Tibial nerve (tissue), 4 donors: ENCODE measurements at places on chromosomes 2 and 18.

GRCh38 chr2:214624166-214624760, 185.2 kb downstream of the BARD1 start:
- no peaks in the 10 kb centered on the region for H3K27me3 ChIP-seq
- no peaks in the 10 kb centered on the region for H3K4me1 ChIP-seq
- H3K36me3 ChIP-seq, result no peaks in the 10 kb centered on the region
- H3K4me3 ChIP-seq, result no peak overlapping the region
- no peak overlapping the region for H3K27ac ChIP-seq

GRCh38 chr18:3279201-3280185, 17.6 kb downstream of the MYL12B start:
- H3K27me3 ChIP-seq, result no peaks in the 10 kb centered on the region
- H3K27ac ChIP-seq, result no peak overlapping the region
- DNase-seq, result no peak
- no peaks in the 10 kb centered on the region for H3K36me3 ChIP-seq

- H3K27me3 ChIP-seq, result no peaks in the 10 kb centered on the region
- no peak overlapping the region for H3K27ac ChIP-seq
- H3K4me3 ChIP-seq, result no peak overlapping the region
- peaks cover 9% of the 10 kb centered on the region for H3K4me1 ChIP-seq
- H3K36me3 ChIP-seq, result peaks cover 11% of the 10 kb centered on the region
These were observed 16.7 kb downstream of the ZCCHC2 start for GRCh38 chr18:62539284-62540165.

DNA sequence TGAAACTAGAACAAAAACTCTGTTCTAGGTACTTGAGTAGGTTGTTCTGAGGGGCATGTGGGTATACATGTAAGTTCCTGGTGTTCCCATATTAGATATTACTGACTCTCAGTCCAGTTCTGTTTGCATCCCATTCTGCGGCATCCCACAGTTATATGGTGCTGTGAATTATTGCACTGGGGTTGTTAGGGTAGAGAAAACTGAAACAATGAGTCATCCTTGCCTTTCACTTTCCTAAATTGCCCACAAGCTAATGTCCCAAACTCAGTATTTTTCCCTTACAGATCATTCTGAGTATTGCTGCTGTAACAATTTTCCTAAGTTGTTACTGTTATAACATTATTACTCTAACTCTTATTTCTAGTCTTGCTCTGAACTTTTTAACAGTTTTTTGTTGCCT, 3.0 kb downstream of the WDR75 start:
- no peaks in the 10 kb centered on the region for H3K36me3 ChIP-seq
- no peak overlapping the region for H3K27ac ChIP-seq
- no peak for DNase-seq
- no peaks in the 10 kb centered on the region for H3K27me3 ChIP-seq
- peaks cover 14% of the 10 kb centered on the region for H3K4me1 ChIP-seq
- no peak overlapping the region for H3K4me3 ChIP-seq

GRCh38 chr2:38829971-38830370, 45.8 kb downstream of the DHX57 start:
- no peak for DNase-seq
- H3K4me3 ChIP-seq, result no peak overlapping the region
- H3K36me3 ChIP-seq, result no peaks in the 10 kb centered on the region

DNA sequence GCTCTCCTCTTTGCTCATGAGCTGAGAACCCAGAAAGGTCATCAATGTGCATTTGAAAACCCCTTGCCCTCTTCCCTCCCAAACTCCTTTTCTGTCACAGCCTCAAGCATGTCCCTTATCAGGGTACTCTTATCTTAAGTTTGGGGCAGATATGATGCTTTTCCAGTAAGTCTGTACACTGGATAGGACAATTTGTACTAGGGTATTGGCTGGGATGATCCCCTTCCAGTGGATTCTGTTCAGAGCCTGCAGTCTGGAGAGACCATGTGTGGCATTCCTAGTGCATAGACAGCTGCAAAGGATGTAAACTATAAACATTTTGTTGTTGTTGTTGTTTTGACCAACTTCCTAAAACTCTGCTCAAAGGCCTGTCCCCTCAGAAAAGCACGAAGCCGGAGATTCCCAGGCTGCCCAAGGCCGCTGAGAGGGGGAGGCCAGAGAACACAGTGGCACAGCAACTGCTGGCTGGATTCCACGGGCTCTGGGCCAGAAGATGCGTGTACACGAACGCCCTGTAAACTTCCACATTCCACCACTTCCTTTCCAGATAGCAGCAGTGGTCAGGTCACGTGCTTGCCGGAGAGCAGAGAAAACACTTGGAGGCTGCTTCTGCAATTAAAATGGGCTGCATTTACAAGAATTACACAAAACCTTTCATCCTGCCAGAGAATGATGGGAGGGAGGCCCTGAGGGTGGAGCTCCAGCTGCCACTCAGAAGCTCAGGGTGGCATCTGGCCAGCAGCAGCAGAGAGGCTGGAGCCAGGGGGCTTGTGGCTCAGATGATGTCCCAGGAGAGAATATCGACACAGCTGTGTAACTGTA, 42.1 kb downstream of the BMP10 start:
- H3K27me3 ChIP-seq, result no peaks in the 10 kb centered on the region
- no peak overlapping the region for H3K4me3 ChIP-seq
- H3K27ac ChIP-seq, result no peak overlapping the region
- peaks cover 36% of the 10 kb centered on the region for H3K4me1 ChIP-seq

GRCh38 chr2:124092651-124093050, 67.6 kb downstream of the CNTNAP5 start:
- DNase-seq, result no peak
- no peak overlapping the region for H3K4me3 ChIP-seq
- H3K4me1 ChIP-seq, result no peaks in the 10 kb centered on the region
- no peaks in the 10 kb centered on the region for H3K36me3 ChIP-seq
- no peak overlapping the region for H3K27ac ChIP-seq
- H3K27me3 ChIP-seq, result no peaks in the 10 kb centered on the region

- no peak overlapping the region for H3K4me3 ChIP-seq
- no peaks in the 10 kb centered on the region for H3K4me1 ChIP-seq
- no peaks in the 10 kb centered on the region for H3K27me3 ChIP-seq
- no peak overlapping the region for H3K27ac ChIP-seq
- no peak for DNase-seq
These were observed 39.7 kb upstream of the MAP4K4 start for GRCh38 chr2:101657787-101658186.

DNA sequence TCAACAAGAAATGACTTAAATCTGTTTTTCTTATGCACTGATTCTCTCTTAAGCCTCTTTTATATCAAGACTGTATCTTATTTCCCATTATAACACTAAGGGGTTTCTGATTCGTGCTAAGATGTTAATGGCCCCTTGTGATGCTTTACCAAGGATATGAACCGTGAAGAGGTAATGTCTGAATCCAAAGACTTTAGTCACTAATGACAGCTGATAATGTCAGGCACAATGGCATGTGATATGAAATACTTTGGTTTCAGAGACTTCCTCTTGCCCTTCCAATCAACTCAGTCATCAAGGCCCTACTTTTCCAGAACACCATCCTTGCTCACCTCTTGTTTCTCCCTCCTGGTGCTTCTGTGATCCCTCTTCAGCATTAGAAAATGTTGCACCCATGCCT, 262.8 kb downstream of the KCNE4 start:
- H3K4me3 ChIP-seq, result no peak overlapping the region
- H3K27me3 ChIP-seq, result no peaks in the 10 kb centered on the region
- no peak overlapping the region for H3K27ac ChIP-seq
- no peak for DNase-seq
- no peaks in the 10 kb centered on the region for H3K36me3 ChIP-seq
- no peaks in the 10 kb centered on the region for H3K4me1 ChIP-seq

DNA sequence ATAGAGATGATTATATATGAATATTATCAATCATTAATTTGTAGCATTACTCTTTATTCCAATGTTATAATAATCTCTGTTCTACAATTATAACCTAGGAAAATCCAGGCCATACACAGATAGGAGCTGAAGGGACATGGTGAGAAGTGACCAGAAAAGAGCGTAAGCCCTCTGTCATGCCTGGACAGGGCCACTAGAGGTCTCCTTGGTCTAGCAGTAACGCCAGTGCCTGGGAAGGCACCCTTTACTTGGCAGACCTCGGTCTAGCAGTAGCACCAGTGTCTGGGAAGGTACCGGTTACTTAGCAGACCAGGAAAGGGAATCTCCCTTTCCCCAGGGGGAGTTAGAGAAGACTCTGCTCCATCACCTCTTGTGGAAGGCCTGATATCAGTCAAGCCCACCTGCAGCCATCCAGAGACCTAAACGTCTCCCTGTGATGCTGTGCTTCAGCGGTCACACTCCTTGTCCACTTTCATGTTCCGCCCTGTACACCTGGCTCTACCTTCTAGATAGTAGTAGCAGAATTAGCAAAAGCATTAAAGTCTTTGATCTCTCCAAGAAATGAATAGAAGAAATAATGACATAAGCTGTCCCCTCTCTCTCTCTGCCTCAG, 447.5 kb upstream of the FSIP2 start:
- no peaks in the 10 kb centered on the region for H3K36me3 ChIP-seq
- no peaks in the 10 kb centered on the region for H3K27me3 ChIP-seq
- DNase-seq, result peak; percentile 17
- no peak overlapping the region for H3K27ac ChIP-seq
- H3K4me1 ChIP-seq, result no peaks in the 10 kb centered on the region

DNA sequence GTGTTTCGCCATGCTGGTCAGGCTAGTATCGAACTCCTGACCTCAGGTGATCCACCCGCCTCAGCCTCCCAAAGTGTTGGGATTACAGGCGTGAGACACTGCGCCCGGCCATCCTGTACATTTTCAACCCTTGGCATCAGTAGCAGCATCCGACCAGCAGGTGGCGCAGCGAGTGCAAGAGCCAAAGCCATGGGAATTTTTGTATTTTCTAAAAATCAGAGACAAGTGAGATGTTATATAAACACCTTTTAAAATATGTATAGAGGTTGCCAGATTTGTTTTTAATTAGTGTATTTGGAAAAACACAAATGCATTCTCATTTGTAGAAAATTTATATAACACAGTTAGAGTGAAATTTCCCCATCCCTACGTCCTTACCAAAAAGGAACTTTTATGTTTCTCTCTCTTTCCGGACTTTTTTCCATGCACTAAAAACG, 36.8 kb downstream of the MOGAT1 start:
- no peak overlapping the region for H3K4me3 ChIP-seq
- no peak overlapping the region for H3K27ac ChIP-seq
- no peaks in the 10 kb centered on the region for H3K36me3 ChIP-seq
- peaks cover 23% of the 10 kb centered on the region for H3K4me1 ChIP-seq
- peak; percentile 96 for DNase-seq

GRCh38 chr2:170155022-170155722, 22.8 kb upstream of the MYO3B start:
- no peak for DNase-seq
- H3K27me3 ChIP-seq, result no peaks in the 10 kb centered on the region
- H3K36me3 ChIP-seq, result no peaks in the 10 kb centered on the region
- no peak overlapping the region for H3K4me3 ChIP-seq
- no peak overlapping the region for H3K27ac ChIP-seq
- no peaks in the 10 kb centered on the region for H3K4me1 ChIP-seq

DNA sequence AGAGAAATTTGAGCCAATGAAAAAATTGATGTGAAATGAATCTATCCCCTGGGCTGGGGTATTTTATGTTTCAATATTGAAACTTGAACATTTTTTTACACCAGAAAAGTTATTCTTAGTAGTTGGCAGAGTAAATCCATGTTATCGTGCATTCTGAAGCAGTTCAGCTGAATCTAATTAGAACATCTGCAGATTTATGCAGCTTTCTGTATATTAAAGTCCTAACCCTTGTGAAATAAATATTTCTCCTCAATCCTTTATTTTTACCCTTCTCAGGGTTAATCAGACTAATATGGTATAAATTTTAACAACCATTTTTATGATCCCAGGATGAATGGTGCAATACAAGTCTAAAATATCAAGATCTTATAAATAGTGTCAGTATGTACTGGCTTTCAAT, 69.5 kb downstream of the CDH20 start:
- DNase-seq, result no peak
- no peaks in the 10 kb centered on the region for H3K36me3 ChIP-seq
- H3K27me3 ChIP-seq, result no peaks in the 10 kb centered on the region
